ENCODE measurements at places on chromosomes 7 and 10. TPM values are rescaled to one million over a fixed set of nuclear protein-coding genes. Genes with fewer than 3 reads are reported as not detected.

CCDC172 gene
- total RNA-seq = not detected

CPN1 gene
- not detected for total RNA-seq

GRID2IP gene
- not detected for total RNA-seq

HDAC9 gene
- total RNA-seq = 0.33 TPM

FEZF1 gene
- total RNA-seq = not detected

H2BK1 gene
- not detected for total RNA-seq

CD36 gene
- not detected for total RNA-seq

ZNF503 gene
- 0.07 TPM for total RNA-seq

STRA8 gene
- not detected for total RNA-seq

All from activated CD4-positive, alpha-beta T cell treated with anti-CD3 and anti-CD28 coated beads, Interleukin-2, amount 10 ng/mL, durations not matched to agents 7 days and 5 days (primary cell).